Retinal pigment epithelial cell (primary cell): ENCODE measurements at places on chromosomes 7 and 10.

- DNase-seq: no peak
These were observed 25.2 kb upstream of the LSM8 start for GRCh38 chr7:118158766-118159165.

- no peak for DNase-seq
These were observed 89.6 kb downstream of the ITIH5 start for GRCh38 chr10:7577176-7577575.

GRCh38 chr7:137001478-137001877, 133.0 kb downstream of the CHRM2 start:
- no peak for DNase-seq

DNA sequence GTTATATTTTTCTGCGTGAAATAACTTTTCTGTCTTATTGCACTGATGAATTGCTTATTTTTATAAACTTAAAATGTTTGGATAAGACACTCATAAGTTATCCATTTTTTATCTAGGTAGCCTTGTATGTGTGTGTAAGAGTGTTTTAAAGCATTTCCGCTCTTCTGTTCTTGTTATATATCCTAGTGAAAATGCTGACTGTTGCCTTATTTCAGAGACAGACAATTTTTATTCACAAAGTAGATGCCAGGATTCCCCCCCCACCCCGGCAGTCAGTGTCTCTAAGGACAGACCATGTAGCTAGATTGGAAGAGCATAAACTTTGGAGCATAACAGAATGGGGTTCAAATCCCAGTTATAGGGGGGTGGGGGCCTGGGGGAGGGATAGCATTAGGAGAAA, 1.6 kb downstream of the SMC3 start:
- no peak for DNase-seq

DNA sequence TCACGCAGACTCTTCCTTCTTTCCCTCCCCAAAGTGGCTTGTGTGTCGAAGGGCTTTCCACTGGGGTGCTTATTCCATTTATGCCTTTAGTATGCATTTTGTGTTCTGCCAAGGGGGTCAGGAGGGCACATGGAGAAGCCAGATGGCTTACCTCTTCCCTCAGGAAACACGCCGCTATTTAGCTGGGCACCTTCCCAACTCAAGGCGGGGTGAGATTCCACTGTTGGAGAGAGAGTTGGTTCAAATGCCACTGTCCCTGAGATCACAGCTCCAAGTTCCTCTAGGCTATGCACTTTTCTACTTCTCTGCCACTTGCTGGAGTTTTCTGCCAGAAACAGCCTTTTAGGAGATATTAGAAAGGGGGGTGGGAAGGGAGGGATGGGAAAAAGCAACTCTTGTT, 1091.8 kb downstream of the LRMDA start:
- no peak for DNase-seq

- DNase-seq: no peak
These were observed 58.7 kb upstream of the COMTD1 start for GRCh38 chr10:75294518-75294865.

- DNase-seq: no peak
These were observed 191.1 kb downstream of the ZMYND11 start for GRCh38 chr10:326350-326749.

DNA sequence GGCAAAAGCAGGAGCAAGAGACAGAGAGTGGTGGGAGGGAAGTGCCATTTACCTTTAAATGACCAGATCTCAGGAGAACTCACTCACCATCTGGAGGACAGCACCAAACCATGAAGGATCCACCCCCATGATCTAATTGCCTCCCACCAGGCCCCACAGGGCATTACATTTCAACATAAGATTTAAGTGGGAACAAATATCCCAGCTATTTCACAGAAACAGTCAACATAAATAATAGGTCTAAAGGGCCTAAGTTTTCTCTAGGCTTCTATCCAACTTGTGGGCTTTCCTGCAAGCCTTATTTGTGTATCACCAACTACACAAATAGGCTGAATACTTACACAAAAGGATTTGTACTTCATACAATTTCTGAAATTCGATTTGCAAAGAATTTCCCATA, 196.8 kb upstream of the POT1 start:
- peak; percentile 26 for DNase-seq

- DNase-seq: no peak
These were observed 143.7 kb downstream of the SFMBT2 start for GRCh38 chr10:7267142-7267541.

GRCh38 chr7:150524018-150524417, 9.3 kb downstream of the GIMAP7 start:
- DNase-seq: no peak

DNA sequence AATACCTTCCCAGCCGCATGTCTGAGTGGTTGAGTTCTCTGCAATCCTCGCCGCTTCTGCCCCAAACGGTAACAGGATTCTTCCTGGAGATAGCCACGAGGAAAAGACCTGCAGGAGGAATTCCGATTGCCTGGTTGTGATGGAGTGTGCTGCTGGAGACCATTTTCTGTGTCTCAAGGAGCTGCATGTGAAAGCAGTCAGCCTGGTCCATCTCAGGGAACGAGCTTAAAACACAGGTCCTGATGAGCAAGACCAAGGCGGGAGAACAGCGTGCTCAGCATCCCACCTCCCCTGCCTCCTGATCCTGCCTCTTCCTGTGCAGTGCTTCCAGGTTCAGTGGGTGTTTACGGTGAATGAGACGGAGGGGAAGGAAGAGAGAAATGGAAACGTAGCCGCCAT, 26.5 kb downstream of the VIPR2 start:
- no peak for DNase-seq

DNA sequence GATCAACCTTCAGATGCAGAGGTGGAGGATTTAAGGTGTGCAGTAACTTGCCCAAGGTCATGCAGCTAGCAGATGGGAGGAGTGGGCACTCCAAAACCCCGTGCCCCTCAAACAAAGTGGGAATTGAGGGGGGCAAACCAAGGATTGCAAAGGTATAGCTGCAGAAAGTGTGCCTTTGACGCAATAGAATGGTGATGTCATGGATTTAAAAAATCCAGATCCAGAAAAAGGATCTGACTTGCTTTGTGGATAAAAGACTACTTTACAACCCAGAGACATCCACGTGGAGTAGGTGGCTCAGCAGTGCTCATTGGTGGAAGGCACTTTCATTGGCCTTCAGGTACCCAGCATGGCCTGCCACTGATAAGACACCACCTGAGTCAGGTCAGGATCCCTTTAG, 15.7 kb upstream of the ADRB1 start:
- DNase-seq: no peak

GRCh38 chr7:138632826-138633602, 68.1 kb downstream of the SVOPL start:
- DNase-seq: no peak

GRCh38 chr10:7861509-7862120, 43.3 kb downstream of the TAF3 start:
- DNase-seq: no peak

- no peak for DNase-seq
These were observed 1.1 kb downstream of the ARHGAP12 start for GRCh38 chr10:31927565-31927883.

GRCh38 chr7:30584965-30585364, 9.7 kb upstream of the GARS1 start:
- DNase-seq: no peak

- DNase-seq: no peak
These were observed 252.0 kb downstream of the DPP6 start for GRCh38 chr7:154304231-154304630.

DNA sequence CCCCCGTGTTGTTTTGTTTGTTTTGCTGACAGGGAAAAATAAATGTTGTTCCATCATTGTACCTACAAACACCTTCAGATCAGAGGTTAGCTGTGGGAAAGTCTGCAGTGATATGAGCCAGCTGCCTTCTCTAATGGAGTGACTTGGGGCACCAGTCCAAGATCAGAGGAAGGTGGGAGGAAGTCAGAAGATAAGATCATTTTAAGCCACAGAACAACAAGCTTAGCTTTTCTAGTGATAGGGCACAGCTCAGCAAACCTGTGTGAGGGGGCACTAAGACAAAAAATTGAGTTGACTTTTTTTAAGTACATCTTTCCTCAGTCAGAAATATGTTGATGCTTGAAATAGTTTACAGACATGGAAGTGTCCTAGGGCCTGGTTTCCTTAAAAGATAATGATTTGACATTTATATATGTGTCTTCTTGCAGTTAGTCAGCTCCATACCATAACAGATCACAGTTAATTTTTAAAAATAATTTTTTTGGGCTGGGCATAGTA, 240.3 kb upstream of the KAT6B start:
- DNase-seq: peak; percentile 9

- DNase-seq: no peak
These were observed 22.2 kb downstream of the ELN start for GRCh38 chr7:74049997-74050798.

GRCh38 chr7:53518319-53518718, 482.9 kb downstream of the POM121L12 start:
- no peak for DNase-seq

- no peak for DNase-seq
These were observed 40.1 kb upstream of the RET start for GRCh38 chr10:43036481-43037428.

DNA sequence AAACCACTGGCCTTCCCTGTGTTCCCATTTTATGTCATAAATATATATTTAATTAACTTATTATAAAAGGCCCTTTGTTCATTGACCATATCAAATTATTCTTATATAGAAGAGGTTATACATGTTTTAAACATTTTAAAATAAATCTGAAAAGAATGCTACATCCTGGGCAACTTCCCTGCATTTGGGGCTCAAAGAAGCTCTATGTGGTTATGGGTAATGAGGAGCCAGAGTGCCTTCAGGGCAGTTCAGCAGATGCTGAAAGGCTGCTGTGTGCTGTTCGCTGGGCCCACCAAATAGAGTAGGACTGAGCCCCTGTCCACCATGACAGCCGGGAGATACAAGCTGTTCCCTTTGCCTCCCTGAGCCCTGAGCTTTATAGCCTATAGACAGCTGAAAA, 35.9 kb downstream of the HTRA1 start:
- no peak for DNase-seq

- DNase-seq: peak; percentile 27
These were observed 70.6 kb downstream of the CNNM2 start for GRCh38 chr10:102988404-102989314.

GRCh38 chr7:137592232-137592896, 248.8 kb upstream of the PTN start:
- no peak for DNase-seq

- DNase-seq: no peak
These were observed 30.3 kb upstream of the KEL start for GRCh38 chr7:142992427-142992826.

DNA sequence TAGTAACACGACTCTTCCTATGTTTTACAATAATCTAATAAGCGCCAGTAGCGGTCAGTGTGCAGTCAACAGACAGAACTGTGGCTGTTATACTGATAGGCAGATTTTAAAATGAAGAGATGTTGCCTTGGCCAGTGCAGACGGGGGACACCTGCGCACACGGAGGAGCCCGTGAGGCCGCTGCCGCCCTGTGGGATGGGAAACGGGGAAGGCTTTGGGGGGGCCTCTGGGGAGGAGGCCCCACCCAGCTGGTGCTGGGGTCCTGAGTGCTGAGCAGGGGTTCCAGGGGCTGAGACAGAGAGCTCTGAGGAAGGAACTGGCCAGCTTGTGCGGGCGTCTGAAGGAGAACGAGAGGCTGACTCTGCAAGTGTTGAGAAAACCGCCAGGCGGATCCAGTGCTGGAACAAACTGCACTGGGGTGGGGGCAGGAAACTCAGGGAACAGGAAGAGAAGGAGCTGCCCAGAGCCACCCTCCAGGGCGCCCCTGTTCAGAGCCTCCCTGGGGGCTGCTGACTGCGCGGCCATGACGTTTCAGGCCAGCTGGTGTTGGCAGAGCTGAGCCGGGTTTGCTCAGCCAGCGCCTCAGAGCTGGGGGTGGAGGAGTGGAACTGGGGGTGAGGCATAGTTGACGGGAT, 426.4 kb downstream of the TCERG1L start:
- DNase-seq: no peak

DNA sequence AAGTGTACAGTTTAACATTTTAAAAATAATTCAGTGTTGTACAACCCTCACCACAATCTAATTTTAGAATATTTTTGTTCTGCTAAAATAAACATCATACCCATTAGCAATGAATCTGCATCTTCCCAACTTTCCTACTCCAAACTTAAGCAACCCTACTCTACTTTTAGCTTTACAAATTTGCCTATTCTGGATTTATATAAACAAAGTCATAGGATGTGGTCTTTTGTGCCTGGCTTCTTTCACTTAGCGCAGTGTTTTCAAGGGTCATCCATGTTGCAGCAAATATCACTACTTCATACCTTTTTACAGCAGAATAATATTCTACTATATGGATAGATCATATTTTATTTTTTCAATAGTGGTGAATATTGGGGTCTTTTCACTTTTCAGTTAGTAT, 18.9 kb downstream of the CALML3 start:
- no peak for DNase-seq

- DNase-seq: no peak
These were observed 220.4 kb downstream of the HDAC9 start for GRCh38 chr7:18715988-18716387.

DNA sequence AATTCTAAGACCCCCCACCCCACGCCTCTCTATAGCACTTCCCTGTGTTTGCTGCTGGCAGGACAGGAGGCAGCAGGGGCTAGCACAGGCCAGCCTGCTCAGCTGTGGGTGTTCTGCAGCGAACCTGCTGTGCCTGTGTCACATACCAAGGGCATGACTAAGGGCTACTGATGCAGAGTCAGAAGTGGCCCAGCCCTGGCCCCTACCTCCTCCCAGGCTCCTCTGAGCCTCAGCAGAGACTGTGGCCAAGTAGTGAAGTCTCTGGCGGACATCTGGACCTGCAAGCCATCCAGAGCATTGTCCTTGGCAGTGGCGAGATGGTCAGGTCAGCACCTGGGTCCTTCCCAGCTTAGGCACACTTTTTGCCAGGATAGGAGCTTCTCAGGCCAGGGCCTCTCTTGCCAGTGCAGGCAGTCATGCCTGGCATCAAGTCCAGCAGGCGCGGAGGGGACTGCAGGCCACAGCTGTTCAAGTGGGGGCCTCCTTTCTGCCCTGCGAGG, 116.3 kb upstream of the RET start:
- DNase-seq: no peak

DNA sequence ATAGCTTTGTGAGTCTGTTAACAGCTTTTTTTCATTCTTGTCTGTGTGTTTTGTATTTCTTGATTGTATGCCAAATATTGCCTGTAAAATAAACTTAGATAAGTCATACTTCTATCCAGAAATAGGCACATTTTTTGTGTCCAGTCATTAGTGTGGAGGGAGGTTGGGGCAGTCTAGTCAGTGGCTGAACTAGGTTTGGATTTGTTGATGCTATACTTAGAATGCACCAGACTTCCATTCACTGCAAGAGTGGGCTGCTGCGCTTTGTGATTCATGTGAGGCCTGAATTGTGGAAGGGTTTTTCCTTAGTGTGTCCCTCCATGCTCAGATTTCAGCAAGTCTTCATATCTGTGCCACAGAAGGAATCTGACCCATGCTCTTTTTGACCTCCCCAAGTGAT, 50.0 kb downstream of the TRUB1 start:
- peak; percentile 47 for DNase-seq

GRCh38 chr7:42227541-42227935, 9.5 kb downstream of the GLI3 start:
- no peak for DNase-seq
